ENCODE measurements at places on chromosomes 12 and 14. TPM values are rescaled to one million over a fixed set of nuclear protein-coding genes. Genes with fewer than 3 reads are reported as not detected.

GRCh38 chr14:38127356-38127755 lies 80.3 kb upstream of the SSTR1 start:
- no peak for DNase-seq

Gene SDSL
- total RNA-seq: 3.6 TPM

Gene PLCZ1
- total RNA-seq: not detected

Gene KRT85
- total RNA-seq: not detected

DNA sequence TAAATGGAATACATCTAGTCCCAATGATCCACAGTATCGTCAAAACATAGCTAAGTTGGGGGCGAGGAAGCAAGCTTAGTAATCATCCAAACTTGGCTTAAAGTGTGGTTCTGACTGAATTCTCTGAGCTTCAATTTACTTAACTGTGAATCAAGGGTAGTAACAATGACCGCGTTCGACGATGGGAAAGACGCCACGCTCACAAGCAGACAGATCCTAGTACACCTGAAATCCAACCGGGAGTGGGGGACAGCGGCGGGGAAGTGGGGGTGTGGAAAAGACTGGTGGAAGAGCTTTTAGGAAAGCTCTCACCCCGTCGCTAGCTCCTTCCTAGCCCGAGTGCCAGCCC lies 433 bp downstream of the COX16 start:
- no peak for DNase-seq

GRCh38 chr14:60220084-60220483 lies 28.9 kb upstream of the PPM1A start:
- DNase-seq: no peak

Gene KRT73
- total RNA-seq: 8.2 TPM

Gene GLIPR1L2
- total RNA-seq: 0.30 TPM

GRCh38 chr12:61566183-61566582 lies 694.0 kb upstream of the USP15 start:
- DNase-seq: no peak

DNA sequence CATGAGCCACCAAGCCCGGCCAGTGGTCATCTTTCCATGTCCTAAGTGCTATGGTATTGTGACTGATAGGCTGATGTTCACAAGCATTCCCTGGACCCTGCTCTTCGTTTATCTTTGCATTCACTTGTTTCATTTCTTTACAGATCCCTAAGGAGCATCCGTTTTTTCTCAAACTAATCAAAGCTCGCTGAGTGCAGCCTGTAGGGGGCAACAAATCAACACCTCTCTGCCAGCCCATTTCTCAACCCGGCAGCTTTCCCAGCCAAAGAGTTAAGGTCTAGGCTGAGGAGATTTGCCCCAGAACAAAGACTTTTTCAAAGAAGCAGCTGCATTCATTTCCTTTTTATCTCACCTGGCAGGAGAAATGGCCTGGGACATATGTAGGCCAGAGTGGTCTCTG lies 12.1 kb downstream of the SIRT4 start:
- DNase-seq: no peak

Gene CHMP4A
- 79.8 TPM for total RNA-seq

- DNase-seq: no peak
These were observed 38.4 kb downstream of the YEATS4 start for GRCh38 chr12:69397978-69398377.

GRCh38 chr12:4134448-4135263 lies 138.9 kb upstream of the CCND2 start:
- DNase-seq: no peak

Gene PHLDA1
- 3.8 TPM for total RNA-seq

- DNase-seq: no peak
These were observed 19.9 kb downstream of the RAP1B start for GRCh38 chr12:68630598-68630997.

Gene SLCO1A2
- total RNA-seq: not detected

DNA sequence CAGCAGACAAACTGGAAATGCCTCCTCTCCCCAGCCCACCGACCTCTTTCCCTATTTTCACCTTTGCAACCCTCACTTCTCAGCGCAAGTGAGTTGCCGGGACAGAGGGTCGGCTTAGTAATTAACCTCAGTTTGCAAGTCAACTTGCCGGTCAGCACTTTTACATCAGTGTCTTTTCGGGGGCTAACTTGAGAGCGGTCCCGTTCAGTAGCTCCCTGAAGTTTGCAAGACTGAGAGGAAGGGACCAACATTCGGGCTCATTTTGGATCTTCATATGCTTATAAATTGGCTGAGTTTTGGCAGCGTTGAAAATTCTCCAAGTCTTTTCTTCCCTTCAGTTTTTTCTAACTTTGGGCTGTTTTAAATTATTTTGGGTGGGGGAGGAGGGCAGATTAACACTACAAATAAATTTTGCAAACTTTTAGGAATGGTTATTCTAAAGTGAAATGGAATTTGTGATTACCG lies 846 bp downstream of the BRMS1L start:
- DNase-seq: no peak

Gene FAR2
- total RNA-seq: 24.6 TPM

Gene TSPAN9
- not detected for total RNA-seq

DNA sequence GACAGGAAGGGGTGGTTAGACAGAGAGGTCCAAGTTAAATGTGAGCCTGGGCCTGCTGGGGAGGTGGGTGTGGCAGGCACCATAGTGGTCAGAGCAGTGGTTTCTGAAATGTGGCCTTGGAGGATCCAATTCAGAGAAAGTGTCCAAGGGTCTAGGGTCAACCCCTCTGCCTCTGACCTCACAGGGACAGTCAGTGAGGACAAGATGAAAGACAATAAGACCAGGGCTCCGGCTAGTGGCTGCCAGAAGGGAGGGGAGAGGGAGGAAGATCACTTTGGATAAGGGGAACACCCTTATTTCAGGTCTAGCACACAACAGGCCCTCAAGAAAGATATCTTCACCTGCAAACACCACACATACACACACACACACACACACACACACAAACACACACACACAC lies 335.1 kb downstream of the MED13L start:
- DNase-seq: no peak

- DNase-seq: no peak
These were observed 20.9 kb downstream of the DMAC2L start for GRCh38 chr14:50333014-50333509.

Gene ITGA7
- 3.1 TPM for total RNA-seq

Gene TMEM19
- total RNA-seq: 22.4 TPM

DNA sequence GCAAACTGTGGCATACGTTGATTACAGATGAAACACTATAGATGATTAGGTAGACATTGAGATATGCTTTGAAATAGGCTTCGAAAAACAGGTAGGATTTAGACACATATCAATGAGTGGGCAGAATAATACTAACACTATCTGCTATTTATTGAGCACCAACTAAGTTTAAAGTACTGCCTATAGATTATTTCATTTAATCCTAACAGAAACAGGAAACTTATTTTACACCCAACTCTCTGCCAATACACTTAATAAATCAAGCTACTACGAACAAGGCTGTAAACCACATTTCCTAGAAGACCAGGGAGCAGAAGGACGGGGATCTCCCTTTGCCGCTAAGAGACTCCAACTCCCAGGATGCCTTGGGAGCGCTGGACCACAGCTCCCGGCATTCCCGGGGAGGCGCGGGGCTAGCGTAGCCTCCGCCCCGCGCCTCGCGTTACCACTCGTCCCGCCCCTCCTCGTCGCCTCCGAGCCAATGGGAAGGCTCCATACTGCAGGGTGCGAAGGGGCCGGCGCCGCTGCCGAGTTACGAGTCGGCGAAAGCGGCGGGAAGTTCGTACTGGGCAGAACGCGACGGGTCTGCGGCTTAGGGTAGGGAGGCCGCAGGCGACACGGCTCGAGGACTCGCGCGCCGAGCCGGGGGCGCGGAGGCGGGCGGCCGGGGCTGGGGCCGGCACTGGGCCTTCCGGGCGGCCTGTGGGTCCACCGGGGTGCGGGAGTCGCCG lies at the start of gene VRK1:
Gene VRK1 (plus strand): TSS at position 532 of the 731 bp plus-strand sequence. CDS start 36,090 bp downstream, outside the sequence.
- peak; percentile 95 for DNase-seq

Gene VRTN
- total RNA-seq: not detected

GRCh38 chr12:122155705-122156104 lies 18.3 kb downstream of the IL31 start:
- no peak for DNase-seq

- no peak for DNase-seq
These were observed 152.1 kb downstream of the ITPR2 start for GRCh38 chr12:26680727-26681455.

- DNase-seq: no peak
These were observed 146.8 kb upstream of the RASSF8 start for GRCh38 chr12:25811656-25812126.

Gene SMAGP
- total RNA-seq: 1.6 TPM

Gene SIX6
- not detected for total RNA-seq

- no peak for DNase-seq
These were observed 232.5 kb downstream of the BCL11B start for GRCh38 chr14:99039331-99040041.

DNA sequence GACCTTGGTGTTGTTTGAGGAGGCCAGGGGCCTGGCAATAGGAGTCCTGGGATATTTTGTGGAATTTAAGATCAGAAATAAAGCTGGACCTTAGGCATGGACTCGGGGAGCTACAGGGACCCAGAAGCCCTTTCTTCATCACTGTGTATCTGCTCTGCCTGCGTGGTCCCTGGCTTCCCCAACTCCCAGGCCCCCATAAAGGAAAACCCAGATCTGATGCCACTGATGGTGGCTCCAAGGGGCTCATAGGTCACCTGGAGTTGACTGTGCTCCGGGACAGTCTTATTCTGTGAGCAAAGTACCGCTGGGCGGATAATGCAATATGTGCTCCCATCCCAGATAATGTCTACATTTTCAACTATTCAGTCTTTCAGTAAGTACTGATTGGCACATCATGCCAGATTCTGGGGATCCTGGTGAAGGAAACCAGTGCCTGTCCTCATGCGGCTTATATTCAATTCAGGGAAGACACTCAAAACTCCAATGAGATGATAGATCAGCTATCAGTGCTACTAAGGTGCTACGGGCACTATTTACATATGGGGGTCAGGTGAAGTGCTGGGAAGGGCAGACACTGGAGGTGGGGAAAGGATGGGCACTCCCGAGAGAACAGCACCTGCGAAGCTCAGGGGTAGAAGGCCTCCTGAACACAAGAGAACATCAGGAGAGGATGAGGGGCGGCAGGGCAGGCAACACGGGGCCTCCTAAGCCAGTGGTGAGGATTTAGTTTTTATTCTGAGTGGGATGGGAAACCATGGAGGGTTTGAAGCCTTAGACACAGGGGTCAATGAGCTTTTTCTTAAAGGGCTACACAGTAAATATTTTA lies 5.5 kb upstream of the SELPLG start:
- no peak for DNase-seq

- DNase-seq: no peak
These were observed 30.8 kb downstream of the MAX start for GRCh38 chr14:65071544-65071943.

Gene KRAS
- 34.6 TPM for total RNA-seq

GRCh38 chr12:45591635-45592034 lies 137.9 kb upstream of the ARID2 start:
- no peak for DNase-seq

- DNase-seq: no peak
These were observed 213.3 kb upstream of the SLC16A7 start for GRCh38 chr12:59382282-59383078.

DNA sequence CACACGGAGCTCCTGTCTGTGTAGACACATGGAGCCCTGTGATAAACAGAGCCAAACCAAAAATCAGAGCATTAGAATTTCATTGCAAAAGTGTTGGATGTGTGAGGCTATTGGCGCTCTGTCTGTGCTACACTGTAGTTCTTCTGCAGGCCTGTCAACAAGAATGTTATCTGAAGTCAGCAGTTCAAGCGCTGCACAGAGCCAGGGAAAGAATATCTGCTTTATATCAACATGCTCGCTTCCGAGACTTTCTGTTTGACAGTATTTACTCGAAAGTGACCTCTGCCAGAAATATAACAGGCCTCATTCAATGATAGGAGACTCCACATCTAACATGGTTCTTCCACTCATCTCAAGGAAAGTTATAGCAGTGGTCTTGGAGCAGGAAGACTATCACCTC lies 118.3 kb downstream of the CCER1 start:
- no peak for DNase-seq

GRCh38 chr12:96140174-96140573 lies 54.0 kb upstream of the ELK3 start:
- DNase-seq: no peak

Gene LMBR1L
- total RNA-seq: 60.3 TPM

Gene CELA1
- total RNA-seq: not detected

Gene GPR137C
- total RNA-seq: 1.2 TPM

DNA sequence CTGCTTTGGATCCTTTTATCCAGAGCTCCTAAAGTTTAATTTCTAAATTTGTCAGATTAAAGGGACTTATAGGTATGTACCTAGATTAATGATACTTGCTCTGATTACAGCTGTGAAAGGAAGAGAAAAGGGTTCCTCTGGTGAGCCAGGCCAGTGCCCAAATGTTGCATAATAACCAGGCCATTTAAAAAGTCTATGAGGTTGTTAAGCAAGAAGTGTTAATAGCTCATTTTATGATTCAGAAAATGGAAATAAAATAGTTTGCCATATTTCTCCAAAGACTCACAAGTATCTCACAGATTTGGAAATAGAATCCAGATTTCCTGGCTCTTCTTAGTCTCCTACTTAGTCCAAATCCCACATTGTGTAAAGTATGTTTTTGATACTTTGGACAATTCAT lies 67.6 kb downstream of the SLC38A6 start:
- no peak for DNase-seq

DNA sequence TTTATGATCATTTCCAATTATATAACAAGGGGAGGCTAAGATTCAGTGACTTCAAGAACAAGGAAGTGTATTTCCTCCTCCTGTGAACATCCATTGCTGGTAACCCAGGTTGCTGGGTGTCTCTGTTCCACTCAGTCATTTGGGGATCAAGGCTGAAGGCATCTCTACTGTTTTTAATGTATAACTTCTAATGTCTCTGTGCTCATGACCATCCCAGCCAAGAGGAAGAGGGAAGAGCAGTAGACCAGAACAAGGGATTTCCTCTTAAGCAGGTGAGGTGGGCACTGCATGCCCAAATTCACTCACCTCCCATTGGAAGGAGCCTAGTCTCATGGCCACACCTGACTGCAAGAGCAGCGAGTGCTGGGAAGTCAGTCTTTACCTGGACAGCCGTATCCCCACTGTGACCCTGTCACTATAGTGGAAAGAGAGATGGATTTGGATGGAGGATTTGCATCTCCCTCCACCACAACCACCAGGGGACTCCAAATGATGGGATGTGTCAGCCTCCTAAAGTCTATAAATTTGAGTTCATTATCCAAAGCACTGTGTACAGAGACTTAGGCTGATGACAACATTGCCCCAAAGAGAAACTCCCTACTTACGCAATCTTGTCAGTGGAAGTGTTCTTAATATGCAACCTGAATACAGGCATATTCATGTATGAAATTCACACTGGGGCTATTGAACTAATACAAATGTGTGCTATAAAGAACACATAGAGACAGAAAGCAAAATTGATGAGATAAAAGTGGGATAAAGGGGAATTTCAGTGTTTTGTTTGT lies 368.7 kb downstream of the TMEM132D start:
- DNase-seq: no peak

Gene NINJ2
- total RNA-seq: 6.7 TPM

- no peak for DNase-seq
These were observed 24.9 kb downstream of the FCF1 start for GRCh38 chr14:74737753-74738325.

DNA sequence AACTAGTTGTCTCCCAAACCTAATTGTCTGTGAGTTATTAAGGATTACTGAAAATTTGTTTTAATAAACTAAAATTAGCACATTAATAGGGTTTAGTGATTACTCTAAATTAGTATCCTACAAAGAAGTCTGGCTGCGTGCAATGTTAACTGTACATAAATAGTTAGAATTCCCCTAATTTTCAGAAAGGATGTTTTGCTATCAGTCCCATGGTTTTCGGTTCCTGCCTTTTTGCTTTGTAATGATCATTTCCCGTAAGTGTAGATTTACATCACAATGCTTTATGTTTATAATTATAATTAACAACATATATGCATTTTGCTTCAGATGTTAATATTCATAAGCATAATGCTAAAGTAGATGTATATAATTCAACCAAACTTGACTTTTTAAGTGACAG lies 19.8 kb upstream of the LYZ start:
- DNase-seq: no peak

Measured in activated CD4-positive, alpha-beta T cell treated with anti-CD3 and anti-CD28 coated beads, Interleukin-2, amount 10 ng/mL, durations not matched to agents 7 days and 5 days (primary cell).